ENCODE measurements at places on chromosomes 6 and 20.

GRCh38 chr20:35576816-35577215, 34.9 kb downstream of the ERGIC3 start:
- no peak for DNase-seq

- no peak for DNase-seq
Observed at GRCh38 chr6:154247119-154247861, 109.3 kb downstream of the IPCEF1 start.

- peak; percentile 87 for DNase-seq
Observed at GRCh38 chr6:141552463-141552862, 580.3 kb upstream of the GJE1 start.

DNA sequence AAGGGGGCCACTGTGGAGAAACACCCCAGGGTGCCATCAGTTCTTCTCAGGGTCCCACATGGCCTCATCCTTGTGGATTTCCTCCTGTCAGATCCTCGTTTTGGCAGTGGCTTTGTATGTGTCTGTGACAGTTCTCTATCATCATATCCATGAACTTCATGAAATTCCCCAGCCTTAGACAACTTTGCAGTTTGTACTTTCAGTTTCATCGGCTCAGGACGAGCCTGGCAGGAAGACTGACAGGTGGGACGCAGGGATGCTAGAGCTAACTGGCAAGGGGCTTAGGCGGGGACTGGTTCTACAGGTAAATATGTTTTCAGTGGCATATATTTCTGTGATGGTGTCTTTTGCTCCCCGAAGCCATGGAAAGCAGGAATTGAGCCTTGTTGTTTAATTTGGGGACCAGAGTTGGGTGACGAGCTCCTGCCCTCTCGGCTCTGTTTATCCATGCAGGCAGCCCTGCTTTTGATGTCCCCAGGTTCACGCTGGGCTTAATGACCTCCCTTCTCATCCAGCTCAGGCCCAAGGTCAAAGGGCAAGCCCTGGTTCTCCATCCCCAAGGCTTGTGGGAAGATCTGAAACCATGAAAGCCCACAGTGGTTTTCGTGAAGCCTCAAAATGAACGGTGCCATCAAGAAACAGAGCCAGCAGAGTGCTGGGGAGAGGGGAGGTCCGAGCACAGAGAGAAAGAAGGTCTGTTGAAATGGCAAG, 11.2 kb downstream of the SDCBP2 start:
- DNase-seq = no peak

- no peak for DNase-seq
Observed at GRCh38 chr20:63536997-63537524, at the start of gene PTK6. Gene PTK6 (minus strand): TSS chr20:63537376. CDS start chr20:63537314, 62 bp downstream.

- DNase-seq = peak; percentile 88
Observed at GRCh38 chr6:33840048-33840926, 36.5 kb upstream of the MLN start.

- DNase-seq = no peak
Observed at GRCh38 chr20:59064214-59064722, 21.7 kb upstream of the PRELID3B start.

- no peak for DNase-seq
Observed at GRCh38 chr6:11067348-11067747, 23.2 kb upstream of the ELOVL2 start.

All from smooth muscle cell of the brain vasculature (primary cell).